Cerebellar nuclear complex (tissue), 1 donor: ENCODE measurements at places on chromosomes 1 and 21.

- DNase-seq = no peak
Measured at GRCh38 chr1:67431869-67432578, 1.8 kb upstream of the SERBP1 start.

- peak; percentile 51 for DNase-seq
Measured at GRCh38 chr1:4931486-4931885, 277.1 kb downstream of the AJAP1 start.

GRCh38 chr1:10736634-10737586 lies 59.5 kb downstream of the CASZ1 start:
- DNase-seq = no peak

DNA sequence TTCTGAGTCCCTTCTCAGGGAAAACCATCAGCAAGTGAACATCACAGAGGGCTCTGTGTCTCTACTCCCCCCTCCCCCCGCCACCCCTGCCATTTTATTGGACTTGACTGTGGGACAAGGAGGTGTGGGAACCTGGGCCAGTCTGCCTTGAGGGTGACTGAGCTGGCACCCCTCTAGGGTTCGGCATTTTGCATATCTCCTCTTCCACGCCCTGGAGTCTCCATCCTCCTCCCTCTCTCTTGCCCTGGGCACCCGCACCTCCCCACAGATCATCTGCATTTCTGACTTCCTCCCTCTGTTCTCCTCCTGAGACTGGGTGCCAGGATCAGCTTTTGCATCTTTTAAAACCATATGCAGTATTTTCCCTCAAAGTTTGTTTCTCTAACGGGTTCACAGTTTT lies 107.1 kb upstream of the ERRFI1 start:
- no peak for DNase-seq

DNA sequence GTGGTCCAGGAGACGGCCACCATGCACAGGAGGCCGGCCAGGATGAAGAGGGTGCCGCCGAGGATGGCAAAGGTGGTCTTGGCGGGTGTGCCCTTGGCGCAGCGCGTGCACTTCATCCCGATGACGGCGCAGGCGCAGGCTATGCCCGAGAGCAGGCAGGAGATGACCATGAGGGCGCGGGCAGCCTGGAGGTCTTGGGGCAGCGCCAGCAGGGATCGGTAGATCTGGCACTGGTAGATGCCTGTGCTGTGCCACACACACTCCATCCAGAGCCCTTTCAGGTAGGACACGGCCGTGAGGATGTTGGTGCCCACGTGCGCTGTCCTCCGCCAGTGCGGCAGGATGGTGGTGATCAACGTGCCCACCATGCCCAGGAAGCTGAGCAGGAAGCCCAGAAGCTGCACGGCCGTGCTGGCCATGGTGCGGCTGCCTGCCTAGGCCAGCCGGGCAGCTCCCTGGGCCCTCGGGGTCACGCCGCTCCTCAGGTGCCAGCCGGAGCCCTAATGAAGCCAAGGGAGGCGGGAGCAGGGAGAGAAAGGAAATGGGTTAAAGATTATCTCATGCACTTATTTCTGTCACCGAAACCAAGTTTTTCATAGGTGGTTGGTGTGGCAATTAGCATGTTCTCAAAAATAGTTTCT lies 18.5 kb downstream of the CLDN14 start:
- DNase-seq = no peak

GRCh38 chr21:41932191-41932575 lies 21.6 kb downstream of the C2CD2 start:
- DNase-seq = no peak

DNA sequence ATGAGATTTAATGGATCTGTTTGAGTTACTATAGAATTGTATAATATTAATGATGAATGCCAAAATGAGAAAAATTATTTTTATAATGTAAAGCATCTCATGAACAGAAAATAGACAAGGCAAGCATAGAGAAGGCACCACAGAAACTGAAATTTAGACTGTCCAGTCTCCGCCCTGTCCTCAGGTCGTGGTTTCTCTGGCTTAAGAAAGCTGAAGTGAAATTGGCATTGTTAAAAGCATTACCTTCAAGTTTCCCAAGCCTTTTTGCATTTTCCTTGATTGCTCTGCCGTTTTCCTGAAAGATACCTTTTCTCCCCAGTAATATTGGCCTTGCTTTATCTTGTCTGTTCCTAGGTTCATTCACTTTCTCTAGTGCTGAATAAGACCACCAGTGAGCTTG lies 58.0 kb downstream of the VPS13D start:
- no peak for DNase-seq

GRCh38 chr1:3480369-3480719 lies 25.9 kb downstream of the ARHGEF16 start:
- no peak for DNase-seq

DNA sequence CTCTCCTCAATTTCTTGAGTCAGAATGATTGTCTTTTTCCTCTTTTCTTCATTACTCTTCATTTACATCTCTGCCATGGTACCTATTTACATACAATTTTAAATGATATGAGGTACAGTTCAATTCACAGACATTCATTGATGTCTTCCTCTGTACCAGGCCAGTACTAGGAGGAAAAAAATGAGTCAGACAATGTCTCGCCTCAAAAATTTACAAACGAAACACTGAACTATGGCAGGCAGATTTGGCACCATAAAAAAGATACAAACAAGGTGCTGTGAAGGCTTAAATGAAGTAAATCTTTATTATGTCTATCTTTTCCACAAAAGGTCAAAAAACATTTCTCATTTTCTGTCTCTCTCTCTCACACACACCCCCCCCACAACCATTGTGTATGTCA lies 71.0 kb downstream of the RGS13 start:
- DNase-seq = no peak

DNA sequence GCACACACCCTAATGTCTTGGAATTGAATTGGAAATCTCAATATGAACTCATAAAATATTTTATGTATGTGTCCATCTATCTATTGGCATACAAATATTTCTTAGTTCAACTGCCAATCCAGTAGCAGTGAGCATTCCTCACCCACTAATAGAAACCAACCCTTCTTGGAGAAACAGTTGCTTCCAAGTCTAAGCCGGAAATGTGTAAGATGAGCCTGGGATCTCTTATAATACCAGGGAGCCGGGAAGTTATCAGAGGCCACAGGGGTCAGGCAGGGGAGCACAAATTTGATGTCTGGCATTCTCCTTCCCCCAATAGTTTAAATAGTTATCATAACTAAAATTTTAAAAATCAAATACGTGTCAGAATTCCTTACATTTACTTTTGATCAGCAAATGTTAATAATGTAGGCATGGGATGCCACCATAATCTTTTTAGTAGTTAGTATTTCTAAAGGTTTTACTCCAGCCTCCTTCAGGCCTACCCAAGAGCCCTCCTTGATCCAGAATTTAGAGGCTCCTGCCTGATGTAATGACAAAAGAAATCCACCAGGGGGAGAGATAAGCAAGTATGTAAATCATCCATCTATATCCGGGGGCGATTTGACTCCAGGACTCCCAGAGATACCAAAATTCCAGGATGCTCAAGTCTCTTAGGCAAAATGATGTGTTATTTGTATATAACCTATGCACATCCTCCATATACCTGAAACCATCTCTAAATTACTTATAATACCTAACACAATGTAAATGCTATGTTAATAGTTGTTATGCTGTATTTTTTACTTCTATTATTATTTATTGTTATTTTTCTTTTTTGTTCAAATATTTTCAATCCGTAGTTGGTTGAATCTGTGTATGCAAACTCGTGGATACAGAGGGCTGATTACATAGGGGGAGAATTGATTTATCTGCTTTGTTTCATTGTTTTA lies 218.7 kb upstream of the COA6 start:
- DNase-seq = peak; percentile 60

DNA sequence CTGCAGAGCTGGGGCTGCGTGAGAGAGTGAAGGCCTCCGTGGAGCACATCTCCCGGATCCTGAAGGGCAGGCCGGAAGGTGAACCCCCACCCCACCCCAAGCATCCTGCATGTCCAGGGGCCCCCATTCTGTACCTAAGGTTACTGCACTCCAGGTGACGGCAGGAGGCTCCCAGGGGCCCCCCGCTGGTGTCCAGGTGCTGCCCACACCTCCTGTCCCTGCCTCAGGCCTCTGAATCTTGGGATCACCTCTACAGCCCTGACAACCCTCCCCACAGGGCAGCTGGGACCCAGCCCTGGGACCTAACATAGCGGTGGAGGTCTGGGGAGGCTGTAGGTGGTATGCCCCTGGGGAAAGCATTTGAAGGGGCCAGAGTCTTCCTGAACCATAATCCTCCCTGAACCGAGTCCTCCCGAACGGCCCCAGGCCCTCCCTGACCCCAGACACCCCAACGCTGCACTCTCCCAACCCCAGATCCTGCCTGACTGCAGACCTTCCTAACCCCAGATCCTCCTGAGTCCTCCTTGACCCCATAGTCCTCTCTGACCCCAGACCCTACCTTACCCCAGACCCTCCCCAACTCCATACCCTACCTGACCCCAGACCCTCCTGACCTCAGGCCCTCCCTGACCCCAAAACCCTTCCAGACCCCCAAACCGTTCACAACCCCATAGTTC lies 33.5 kb downstream of the TRIM11 start:
- DNase-seq = no peak

DNA sequence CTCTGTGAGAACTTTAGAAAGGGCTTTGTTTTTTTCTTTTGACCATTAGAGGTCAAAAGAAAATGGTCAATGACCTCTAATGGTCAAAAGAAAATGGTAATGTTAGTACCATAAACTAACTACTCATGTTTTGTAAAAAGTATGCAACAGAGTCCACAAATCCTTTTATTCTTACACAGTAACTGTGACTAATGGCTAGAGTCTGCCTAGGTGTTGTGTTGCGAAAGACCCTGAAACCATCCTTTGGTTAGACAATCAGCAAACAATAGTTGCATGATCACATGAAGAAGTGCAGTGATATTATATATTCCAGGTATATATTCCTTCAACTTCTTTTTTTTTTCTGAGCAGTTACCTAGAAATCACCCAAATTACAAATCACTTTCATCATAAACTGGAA lies 40.9 kb downstream of the NEGR1 start:
- no peak for DNase-seq

GRCh38 chr1:64546013-64546412 lies 76.1 kb downstream of the CACHD1 start:
- no peak for DNase-seq

GRCh38 chr1:54928327-54928726 lies 41.3 kb upstream of the DHCR24 start:
- no peak for DNase-seq

DNA sequence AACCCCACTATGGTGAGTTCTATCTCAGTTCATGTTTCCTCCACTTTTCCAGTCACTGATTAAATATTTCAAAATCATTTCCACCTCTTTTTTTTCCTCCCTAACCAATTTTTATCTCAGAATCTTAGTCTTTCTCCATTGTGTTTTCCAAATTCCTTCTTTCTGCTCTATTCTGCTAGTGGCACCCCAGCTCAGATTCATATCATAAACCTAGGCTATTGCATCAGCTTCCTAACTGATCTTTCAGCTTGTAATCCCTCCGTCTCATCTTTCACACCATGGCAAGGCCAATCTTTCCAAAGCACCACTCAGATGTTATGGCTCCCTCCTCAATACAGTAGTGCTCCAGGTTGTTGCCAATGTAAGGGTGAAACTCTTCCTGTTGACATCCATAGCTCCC lies 631.9 kb downstream of the PLPP3 start:
- DNase-seq = no peak

GRCh38 chr1:225498549-225499136 lies 70.8 kb upstream of the LBR start:
- no peak for DNase-seq

GRCh38 chr1:2238361-2239012 lies 10.4 kb downstream of the SKI start:
- DNase-seq = no peak

DNA sequence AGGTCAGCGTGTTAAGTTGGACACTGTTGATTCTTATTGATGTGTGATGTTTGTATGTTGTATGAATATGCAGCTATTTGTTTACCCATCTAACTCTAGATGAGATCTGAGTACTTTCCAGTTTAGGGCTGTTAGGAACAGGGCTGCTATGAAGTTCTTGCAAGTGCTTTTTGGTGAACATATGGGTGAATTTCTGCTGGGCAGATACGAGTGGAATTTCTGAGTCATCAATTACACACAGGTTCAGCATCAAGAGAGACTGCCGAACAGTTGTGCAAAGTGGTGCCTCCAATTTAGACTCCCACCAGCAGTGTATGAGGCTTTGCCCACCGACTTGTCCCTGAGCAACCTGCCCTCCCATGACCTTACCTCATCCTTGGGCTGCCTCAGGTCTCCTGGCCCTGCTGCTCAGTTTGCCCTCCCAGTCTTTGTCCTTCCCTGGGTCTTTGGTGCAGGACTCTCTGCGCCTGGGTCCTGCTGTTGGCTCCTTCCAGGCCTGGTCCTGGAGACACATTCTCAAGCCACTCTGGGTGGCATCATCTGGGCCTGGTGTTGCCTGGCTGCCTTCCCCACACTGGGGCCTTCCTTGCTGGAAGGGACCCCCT lies 343.6 kb downstream of the PTPRU start:
- DNase-seq = no peak

DNA sequence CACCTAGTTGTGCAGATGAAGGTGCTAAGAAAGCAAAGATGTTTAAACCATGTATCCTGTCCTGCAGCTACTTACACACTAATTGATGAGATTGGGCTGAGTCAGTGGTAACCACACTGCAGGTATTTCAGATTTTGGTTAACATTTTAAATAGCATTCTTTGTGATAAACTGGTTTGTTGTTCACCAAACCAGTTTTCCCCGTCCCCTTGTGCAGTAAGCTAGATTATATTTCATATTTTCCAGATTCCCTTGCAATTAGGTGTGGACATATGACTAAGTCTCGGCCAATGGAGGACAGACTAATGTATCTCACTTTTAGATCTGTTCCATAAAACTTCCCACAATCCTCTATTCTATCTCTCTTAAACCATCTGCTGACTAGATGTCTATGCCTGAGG lies 320.4 kb downstream of the RWDD3 start:
- DNase-seq = no peak

GRCh38 chr21:42032968-42033367 lies 22.8 kb upstream of the ZBTB21 start:
- DNase-seq = no peak

GRCh38 chr1:22705586-22705985 lies 5.1 kb upstream of the EPHB2 start:
- DNase-seq = no peak

GRCh38 chr1:161073474-161074121 lies 3.9 kb upstream of the ARHGAP30 start:
- no peak for DNase-seq

DNA sequence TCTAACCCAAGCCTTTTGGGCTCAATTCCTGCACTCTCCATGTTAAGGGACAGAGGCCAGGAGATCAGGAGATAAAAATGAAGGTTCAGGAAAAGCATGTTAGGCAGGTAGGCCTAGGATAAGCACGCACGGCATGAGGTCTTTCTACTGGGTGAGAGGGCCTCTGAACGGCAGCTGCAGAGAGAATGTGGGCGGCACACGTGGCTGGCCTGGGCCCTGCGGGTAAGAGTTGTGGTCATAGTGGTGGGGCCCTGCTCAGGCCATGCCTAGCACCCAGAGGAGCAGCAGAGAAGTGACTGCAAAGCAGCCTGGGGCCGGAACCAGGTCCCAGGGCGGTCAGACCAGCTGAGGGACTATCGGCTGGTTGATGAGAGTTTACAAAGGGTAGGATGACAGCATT lies 7.5 kb upstream of the FOXO6 start:
- DNase-seq = no peak
